ENCODE measurements at places on chromosomes 6 and 20.

GRCh38 chr20:45950330-45950646, 15.8 kb downstream of the PCIF1 start:
- no peak for DNase-seq

DNA sequence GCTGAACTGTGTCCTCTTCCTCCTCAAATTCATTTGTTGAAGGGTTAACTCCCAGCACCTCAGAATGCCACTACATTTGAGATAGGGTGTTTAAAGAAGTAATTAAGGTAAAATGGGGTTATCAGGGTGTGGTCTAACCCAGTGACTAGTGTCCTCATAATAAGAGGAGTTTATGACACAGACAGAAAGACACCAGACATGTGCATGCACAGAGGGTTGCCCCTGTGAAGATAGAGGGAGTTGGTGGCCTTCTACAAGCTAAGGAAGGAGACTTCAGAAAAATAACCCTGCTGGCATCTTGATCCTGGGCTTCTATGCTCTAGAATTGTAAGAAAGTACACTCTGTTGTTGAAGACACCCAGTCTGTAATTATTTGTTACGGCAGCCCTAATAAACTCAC, 24.9 kb upstream of the EDN1 start:
- no peak for DNase-seq

DNA sequence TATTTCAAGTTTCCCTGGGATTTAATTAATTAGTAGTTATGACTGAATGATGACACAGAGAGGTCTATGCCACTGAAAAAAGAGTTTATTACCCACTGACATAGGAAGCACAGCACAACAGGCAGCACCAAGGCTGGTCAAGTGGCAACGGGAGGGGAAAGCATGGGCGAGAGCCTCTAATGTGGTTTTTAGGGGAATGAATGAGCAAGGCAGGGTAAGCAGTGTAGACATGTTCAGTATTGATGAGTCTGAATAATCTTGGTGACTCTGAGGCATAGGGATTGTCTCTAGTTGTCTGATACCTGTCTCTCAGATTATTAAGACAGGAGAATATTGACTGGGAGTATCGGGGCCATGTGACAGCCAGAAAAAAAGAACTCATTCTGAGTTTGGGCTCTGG, 46.3 kb downstream of the RPP21 start:
- DNase-seq: no peak

- no peak for DNase-seq
Measured at GRCh38 chr6:18596531-18596835, 209.3 kb downstream of the RNF144B start.

- DNase-seq: peak; percentile 14
Measured at GRCh38 chr6:138468320-138469015, 30.8 kb downstream of the NHSL1 start.

- no peak for DNase-seq
Measured at GRCh38 chr20:11484479-11484878, 433.2 kb upstream of the BTBD3 start.

- no peak for DNase-seq
Measured at GRCh38 chr20:9597547-9597946, 83.2 kb downstream of the LAMP5 start.

GRCh38 chr6:62528894-62529526, 243.0 kb upstream of the KHDRBS2 start:
- no peak for DNase-seq

All from cardiac fibroblast (primary cell).